Stimulated activated memory B cell treated with anti-CD40 and anti-IgM and Interleukin-4, amounts not matched to agents 10 μg/mL and 1 μg/mL and 100 μg/mL, for 72 hours (primary cell): ENCODE measurements at places on chromosomes 12 and 14.

DNA sequence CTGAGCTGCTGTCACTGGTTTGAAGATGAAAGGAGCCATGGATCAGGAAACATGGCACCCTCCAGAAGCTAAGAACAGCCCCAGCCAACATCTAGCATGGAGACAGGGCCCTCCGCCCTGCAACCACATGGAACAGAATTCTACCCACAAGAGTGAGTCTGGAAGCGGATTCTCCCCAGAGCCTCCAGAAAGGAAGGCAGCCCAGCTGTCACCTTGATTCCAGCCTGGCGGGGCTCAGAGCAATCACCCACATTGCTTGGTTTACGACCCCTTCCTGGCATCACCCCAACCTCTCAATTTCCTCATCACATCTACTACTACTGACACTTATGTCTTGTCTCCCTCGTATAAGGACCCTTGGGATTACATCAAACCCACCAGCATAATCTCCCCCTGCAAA lies 38.5 kb downstream of the OAS2 start:
- ATAC-seq: no peak

DNA sequence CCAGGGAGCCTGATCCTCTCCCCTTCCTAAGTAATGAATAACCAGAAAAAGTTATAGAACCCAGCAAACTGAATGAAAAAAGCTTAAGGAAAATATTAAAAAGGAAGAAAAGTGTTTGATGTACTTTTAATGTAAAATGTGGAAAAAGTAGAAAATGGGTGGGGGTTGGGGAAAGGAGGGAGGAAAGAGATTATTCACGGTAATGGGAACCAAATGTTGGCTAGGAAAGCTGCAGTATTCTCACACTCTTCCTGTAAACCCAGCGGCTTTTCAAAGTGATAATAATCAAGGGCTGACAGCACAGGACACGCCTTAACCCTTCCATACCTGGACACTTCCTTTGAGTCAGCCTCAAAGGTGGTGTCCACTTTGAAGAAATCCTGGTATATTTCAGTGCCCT lies 139.2 kb downstream of the TGFB3 start:
- no peak for ATAC-seq

GRCh38 chr12:98073610-98074009 lies 441.8 kb upstream of the TMPO start:
- ATAC-seq: no peak

DNA sequence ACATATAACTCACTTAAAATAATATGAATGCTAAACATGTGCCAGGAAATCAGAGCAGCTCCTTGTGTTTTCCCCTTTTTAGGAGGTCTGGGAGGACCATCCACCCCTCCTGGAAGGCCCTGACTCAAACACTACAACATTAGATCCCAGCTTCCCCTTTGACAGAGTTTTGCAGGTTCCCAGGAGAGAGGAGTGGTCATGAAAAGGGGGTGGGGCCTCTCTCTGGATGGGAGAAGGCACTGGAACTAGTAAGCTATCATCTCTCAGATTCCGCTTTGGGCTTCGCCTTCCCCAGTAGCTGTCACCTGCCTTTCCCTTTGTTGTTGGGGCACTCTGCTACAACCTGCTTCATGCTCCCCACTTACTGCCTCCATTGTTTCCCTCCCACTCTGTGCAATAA lies 149.2 kb downstream of the ZFP36L1 start:
- ATAC-seq: no peak

GRCh38 chr12:55682087-55682796 lies 25.5 kb downstream of the ITGA7 start:
- ATAC-seq: peak; percentile 54

GRCh38 chr14:61145903-61146481 lies 135.1 kb downstream of the TMEM30B start:
- no peak for ATAC-seq

DNA sequence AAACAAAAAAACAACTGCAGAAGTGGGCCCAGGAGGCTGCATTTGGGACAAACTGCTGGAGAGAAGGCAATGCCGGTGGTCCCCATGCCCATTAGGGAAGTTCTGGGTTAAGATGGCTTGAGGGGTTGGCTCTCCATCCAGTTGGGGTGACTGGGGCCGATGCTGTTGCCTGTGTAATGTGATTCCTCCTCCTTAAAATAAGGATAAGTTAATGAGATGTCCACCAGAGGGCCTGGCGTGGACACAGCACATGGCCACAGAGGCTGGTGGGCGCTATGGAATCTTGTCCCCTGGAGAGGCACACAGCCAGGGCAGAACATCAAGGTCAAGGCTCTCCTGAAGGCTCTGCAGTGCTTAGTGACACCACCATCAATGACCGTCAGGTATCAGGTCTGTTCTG lies 1.0 kb upstream of the TESC start:
- ATAC-seq: no peak

DNA sequence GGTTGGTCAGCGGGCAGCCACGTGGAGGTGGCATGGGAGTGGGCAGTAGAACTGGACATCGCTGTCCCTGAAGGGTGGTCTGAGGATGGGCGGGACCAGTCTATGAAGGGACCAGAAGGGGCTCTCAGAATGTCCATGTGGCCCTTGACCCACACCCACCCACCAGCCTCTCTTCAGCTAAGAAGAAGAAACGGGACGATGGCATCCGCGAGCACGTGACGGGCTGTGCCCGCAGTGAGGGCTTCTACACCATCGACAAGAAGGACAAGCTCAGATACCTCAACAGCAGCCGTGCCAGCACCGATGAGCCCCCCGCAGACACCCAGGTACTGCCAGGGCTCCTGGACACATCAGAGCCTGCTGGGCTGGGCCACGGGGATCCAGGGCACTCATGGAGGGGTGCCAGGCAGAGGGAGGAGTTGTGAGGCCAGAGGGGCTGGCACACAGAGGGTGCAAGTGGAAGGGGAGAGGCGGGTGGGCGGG lies 21.3 kb downstream of the SETD1B start:
- ATAC-seq: no peak

- ATAC-seq: no peak
Measured at GRCh38 chr14:99896361-99896760, 103.1 kb downstream of the EML1 start.

- ATAC-seq: no peak
Measured at GRCh38 chr12:39503439-39503838, 60.5 kb upstream of the KIF21A start.

DNA sequence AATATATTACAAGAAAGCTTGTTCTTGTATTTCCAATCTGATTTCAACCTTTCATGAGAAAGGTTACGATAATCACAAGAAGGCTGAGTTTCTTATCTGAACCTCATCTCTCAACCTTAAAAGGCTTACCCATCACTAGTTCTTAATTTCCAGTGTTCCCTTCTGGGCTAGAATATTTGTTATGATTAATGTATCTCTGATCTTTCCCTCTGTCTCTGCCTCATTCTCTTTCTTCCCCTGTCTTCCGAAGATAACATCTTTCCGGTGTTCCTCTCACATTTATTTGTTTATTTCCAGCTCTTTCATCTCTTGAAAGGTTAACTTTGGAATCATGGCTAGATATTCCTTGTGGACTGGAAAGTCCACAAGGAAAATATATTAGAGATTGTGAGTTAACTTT lies 255.9 kb downstream of the SLC6A15 start:
- ATAC-seq: no peak

- no peak for ATAC-seq
Measured at GRCh38 chr14:104898195-104898558, 26.5 kb upstream of the PLD4 start.

- no peak for ATAC-seq
Measured at GRCh38 chr12:122437656-122438121, 15.2 kb upstream of the CLIP1 start.
